Hematopoietic multipotent progenitor cell (in vitro differentiated cells): ENCODE measurements at places on chromosomes 6 and 20. TPM values are rescaled to one million over a fixed set of nuclear protein-coding genes. Genes with fewer than 3 reads are reported as not detected.
A peak's percentile ranks its signal among the peaks of the same experiment; 100 is the strongest.

- no peak for DNase-seq
These were observed 10.0 kb downstream of the PTK7 start for GRCh38 chr6:43086022-43086658.

GRCh38 chr6:136550330-136551071 lies at the start of gene MAP7:
TSS of gene MAP7 (minus strand) at chr6:136550422. CDS start at chr6:136550408, 14 bp downstream.
- peak; percentile 58 for DNase-seq

- no peak for DNase-seq
These were observed 25.4 kb upstream of the MAP3K7 start for GRCh38 chr6:90612313-90612680.

- no peak for DNase-seq
These were observed 44.4 kb downstream of the DSTN start for GRCh38 chr20:17614176-17614811.

GRCh38 chr6:154783229-154783628 lies 50.0 kb downstream of the SCAF8 start:
- DNase-seq, result no peak

OR12D3 gene
- total RNA-seq, result not detected

- DNase-seq, result no peak
These were observed 123.8 kb upstream of the MARCKS start for GRCh38 chr6:113733381-113733780.

DNA sequence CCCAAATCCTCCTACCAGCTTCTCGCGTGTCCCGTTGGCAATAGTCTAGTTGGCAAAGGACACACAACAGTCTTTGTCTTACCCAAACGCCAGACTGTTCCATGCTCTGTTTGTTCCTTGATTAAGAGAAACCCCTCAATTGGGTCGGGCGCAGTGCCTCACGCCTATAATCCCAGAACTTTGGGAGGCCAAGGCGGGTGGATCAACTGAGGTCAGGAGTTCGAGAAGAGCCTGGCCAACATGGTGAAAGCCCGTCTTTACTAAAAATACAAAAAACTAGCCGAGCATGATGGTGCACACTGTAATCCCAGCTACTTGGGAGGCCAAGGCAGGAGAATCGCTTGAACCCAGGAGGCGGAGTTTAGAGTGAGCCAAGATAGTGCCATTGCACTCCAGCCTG lies 153.7 kb downstream of the GRM4 start:
- no peak for DNase-seq

DNA sequence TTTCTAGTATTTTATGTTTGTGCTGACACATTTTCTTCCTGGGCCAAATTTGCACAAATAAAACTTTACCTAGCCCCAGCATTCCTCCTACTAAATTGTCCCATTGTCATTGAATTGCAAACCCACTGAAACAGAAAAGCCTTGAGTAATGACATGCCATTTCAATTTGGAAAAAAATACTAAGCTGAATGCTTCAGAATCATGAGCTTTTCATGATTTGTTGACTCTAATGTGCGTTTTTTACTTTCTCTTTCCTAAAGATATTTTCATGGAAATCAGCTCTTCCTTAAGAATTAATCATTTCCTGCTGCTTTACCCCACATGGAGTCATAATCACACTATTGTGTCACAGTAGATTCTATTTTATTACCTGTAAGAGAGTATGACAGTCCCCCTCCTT lies 47.4 kb downstream of the TRDN start:
- DNase-seq, result no peak

DNA sequence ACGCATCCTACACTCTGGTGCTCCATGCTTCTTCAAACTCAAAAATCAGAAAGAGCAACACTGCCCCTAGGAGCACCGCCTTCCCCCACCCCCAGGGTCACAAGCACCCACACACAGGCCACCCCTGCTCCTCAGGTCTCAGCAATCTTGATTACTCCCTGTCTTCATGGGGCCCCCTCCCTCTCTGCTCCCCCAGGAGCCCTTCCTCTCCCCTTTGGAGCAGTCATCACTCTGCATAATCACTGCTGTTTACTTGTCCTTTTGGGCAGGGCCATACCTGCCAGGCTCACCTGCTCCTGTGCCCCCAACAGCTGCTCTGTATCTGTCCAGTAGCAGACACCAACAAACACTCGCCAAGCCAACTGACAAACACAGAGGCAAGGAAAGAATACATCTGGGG lies 7.6 kb upstream of the SYNDIG1 start:
- DNase-seq, result no peak

- no peak for DNase-seq
These were observed 105.6 kb upstream of the NXT1 start for GRCh38 chr20:23244916-23245552.

GRCh38 chr6:146913842-146914488 lies 290.3 kb upstream of the STXBP5 start:
- DNase-seq, result peak; percentile 80

NR2E1 gene
- total RNA-seq, result not detected

SNAI1 gene
- 1.1 TPM for total RNA-seq

GRCh38 chr6:16730738-16731477 lies 30.4 kb downstream of the ATXN1 start:
- no peak for DNase-seq

FAM209B gene
- not detected for total RNA-seq

ZNF311 gene
- total RNA-seq, result 0.27 TPM

DNA sequence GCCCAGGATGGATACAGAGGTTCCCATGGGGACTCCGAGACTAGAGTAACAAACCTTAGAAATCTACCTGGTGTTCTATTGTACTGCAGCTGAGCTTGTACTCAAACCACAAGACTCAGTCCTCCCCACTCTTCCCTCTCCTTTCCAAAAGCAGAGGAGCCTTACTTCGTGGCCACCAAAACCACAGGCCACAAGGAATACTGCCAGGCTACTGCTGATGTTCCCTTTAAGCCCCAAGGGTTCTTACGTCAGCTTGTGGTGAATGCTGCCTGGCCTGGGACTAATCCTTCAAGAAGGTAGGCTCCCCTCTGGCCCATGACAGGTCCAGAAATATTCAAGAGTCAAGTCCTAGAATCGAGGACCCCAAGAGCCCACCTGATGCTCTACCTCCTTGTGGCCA lies 10.5 kb upstream of the DEFB128 start:
- no peak for DNase-seq

GRCh38 chr20:835608-836045 lies 2.1 kb downstream of the FAM110A start:
- no peak for DNase-seq

COL10A1 gene
- total RNA-seq, result not detected

VNN1 gene
- 2.2 TPM for total RNA-seq

TFAP2A gene
- not detected for total RNA-seq

GRCh38 chr6:2497922-2498623 lies 252.6 kb downstream of the MYLK4 start:
- no peak for DNase-seq

THBD gene
- 1.3 TPM for total RNA-seq

NTSR1 gene
- 0.27 TPM for total RNA-seq

- no peak for DNase-seq
These were observed 892 bp downstream of the REPS1 start for GRCh38 chr6:138987080-138987642.

PNRC1 gene
- 177 TPM for total RNA-seq

SSTR4 gene
- total RNA-seq, result not detected

TRIM40 gene
- under 0.01 TPM for total RNA-seq

DNA sequence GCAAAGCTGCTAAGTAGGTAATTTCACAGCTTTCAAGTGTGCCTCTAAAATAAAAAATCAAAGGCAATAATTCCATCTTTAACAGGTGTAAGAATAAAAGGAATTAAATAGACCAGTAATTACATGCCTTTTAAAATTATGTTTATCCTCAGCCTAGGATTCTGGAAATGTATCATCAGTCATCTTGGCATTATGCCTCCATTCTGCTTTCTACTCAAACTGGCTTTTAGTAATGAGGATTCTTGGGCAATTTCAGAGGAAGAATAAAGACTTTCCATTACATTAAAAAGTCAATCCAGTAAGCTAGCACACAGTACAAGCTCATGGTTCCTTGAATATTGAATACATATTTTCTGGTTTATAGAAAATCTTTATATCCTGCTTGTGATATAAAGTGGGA lies 44.7 kb downstream of the GSTA2 start:
- no peak for DNase-seq

RBPJL gene
- total RNA-seq, result not detected

TOMM6 gene
- total RNA-seq, result 74.3 TPM

CENPW gene
- total RNA-seq, result 1.1 TPM

GRCh38 chr6:117482240-117483003 lies at the start of gene DCBLD1:
TSS of gene DCBLD1 (plus strand) at chr6:117482674. CDS start at chr6:117482782, 108 bp downstream.
- DNase-seq, result peak; percentile 24

WFDC2 gene
- not detected for total RNA-seq

- DNase-seq, result no peak
These were observed 125.8 kb upstream of the NXT1 start for GRCh38 chr20:23224806-23225205.

OR2H2 gene
- under 0.01 TPM for total RNA-seq

GRCh38 chr20:41278936-41279335 lies 38.6 kb downstream of the ZHX3 start:
- DNase-seq, result no peak

DNA sequence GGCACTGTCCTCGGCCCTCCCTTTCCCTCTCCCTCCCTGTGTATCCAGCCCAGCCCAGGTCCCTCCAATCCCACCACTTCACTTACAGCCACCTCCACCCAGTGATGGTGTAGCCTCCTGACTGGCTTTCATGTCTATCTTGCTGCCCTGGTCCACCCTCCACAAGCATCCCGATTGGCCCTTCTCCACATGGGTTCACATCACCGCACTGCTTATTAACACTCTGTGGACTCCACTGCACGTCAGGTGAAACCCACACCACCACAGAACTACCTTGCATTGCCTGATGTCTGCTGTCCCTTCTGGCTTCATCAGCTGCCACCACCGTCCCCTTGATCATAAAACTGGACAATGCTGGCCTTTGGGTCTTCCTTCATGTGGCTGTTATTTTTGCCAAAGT lies 220.4 kb upstream of the ARID1B start:
- DNase-seq, result no peak

DNA sequence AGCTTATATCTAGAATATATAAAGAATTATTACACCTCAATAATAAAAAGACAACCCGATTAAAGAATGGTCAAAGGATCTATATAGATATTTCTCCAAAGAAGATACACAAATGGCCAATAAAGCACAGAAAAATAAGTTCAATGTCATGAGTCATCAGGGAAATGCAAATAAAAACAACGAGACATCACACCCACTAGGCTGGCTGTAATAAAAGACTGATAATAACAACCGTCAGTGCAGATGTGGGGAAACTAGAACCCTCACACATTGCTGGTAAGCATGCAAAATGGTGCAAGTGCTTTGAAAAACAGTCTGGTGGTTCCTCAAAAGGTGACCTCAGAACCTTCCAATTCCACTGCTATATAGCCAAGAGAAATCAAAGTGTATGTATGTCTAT lies 33.0 kb downstream of the TBX18 start:
- no peak for DNase-seq

- no peak for DNase-seq
These were observed 33.7 kb downstream of the SCP2D1 start for GRCh38 chr20:18847226-18847755.

TCP11 gene
- 2.2 TPM for total RNA-seq

DNA sequence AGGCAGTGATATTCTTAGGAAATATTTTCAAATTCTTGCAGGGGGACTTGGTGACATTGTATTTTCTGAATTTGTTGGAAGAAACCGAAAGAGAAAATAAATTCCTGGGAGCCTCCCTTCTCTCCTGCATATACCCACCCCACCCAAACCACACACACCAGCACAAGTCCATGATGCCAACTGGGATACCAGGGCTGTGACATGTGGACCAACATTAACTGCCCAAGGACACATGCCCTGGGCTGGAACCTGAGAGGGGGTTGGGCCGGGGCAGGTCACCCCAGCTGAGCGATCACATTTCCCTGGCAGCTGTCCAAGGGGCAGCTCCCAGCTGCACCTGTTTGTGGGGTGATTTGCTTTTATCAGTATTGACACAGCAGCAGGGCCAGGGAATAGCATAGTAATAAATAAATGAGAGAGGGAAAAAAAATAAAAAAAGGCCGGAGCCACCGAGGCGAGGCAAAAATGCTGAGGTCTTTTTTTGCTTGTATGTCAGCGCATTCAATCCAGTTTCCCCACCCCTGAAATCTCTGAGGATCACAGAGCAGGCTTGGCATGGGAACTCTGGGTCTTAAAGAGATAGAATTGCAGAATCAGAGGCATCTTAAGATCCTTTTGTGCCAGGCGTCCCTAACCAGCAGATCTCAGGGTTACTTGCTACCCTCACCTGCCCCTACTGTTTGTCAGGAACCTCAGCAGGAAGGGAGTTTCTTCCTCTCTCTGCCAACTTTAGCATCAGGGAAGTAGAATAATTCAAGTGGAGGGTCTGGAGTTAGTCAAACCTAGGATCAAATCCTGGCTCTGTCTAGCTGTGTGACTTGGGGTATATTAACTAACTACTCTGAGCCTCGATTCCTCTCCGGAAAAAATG lies 66.5 kb upstream of the PIM1 start:
- peak; percentile 59 for DNase-seq

DNA sequence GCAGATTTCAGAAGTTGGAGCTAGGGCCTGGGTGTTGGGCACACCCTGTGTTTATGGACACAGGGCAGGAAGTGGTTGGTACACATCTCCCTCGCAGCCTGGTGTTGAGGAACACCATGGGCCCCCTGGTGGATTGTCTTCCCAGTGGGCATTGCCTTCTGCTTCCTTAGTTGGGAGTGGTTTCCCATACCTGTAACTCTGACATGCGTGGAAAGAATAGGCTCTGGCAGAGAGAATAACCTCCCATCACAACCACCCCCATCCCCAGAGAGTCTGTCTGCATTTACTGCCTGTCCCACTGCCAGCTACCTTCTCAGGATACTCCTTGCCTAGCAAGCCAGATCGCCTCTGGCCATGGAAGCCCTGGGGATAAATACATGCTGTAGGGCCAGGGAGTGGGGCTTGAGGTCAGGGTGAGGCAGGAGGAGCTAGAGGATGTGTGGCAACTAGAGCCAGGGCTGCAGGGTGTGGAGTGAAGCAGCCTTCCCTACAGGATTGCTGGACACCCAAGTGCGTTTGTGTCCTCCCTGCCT lies 14.7 kb downstream of the LRRC73 start:
- no peak for DNase-seq

GRCh38 chr20:63071541-63072181 lies 64.9 kb upstream of the BHLHE23 start:
- DNase-seq, result no peak

- no peak for DNase-seq
These were observed 95.3 kb downstream of the CLVS2 start for GRCh38 chr6:123091091-123091895.

DNA sequence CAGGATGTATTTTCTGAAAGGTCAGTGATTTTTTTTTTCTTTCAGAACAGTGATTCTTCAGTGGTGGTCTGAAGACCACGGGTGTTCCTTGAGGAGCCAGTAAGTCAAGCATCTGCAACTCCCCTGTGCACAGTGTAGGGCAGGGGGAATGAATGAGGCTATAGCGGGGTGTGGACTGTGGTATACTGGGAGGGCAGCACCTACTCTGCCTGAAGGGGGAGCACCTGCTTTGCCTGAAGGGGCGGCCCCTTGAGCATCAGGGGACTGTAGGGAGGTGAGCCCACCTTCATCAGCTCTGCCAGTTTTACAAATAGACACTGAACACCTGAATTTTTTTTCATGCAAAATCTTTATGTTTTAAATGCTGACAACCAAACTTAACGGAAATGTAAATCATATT lies 77.5 kb upstream of the RIPOR2 start:
- DNase-seq, result no peak

- DNase-seq, result no peak
These were observed 76.8 kb downstream of the THEMIS start for GRCh38 chr6:127824061-127824460.
